ENCODE measurements at places on chromosomes 2 and 18.

DNA sequence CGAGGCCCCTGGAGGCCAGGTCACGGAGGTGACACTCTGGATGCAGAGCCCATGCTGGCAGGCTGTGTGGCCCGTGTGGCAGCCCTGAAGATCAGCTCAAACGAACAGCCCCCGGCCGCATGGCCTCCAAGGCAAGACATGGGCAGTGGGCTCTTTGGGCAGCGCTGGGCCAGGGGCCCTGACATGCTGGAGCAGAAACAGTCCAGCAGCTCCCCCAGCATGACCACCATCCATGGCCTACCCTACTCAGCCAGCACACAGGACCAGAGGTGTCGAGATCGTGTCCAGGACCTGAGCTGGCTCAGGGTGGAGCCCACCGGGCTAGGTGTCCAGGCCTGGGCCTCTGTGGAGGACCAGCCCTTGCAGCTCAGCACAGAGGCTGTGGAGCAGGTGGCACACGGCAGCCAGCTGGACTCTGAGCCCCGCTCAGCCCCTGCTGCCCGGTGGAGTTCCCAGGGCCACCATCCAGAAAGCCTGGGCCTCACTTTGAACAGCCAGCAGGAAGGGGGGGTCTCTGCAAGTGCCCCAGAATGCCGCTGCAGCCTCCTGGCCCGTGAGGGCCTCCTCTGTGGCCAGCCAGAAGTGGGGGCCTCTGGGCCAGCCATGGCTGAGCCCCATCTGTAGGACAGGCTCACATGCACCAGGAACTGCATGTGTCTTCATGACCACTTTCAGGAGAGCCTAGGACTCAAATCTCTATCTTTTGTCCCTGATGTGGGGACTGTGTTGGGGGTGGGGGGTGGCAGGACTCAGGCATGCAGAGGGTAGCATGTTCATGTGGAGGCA lies 8.9 kb downstream of the AMER3 start:
- no peak for DNase-seq

DNA sequence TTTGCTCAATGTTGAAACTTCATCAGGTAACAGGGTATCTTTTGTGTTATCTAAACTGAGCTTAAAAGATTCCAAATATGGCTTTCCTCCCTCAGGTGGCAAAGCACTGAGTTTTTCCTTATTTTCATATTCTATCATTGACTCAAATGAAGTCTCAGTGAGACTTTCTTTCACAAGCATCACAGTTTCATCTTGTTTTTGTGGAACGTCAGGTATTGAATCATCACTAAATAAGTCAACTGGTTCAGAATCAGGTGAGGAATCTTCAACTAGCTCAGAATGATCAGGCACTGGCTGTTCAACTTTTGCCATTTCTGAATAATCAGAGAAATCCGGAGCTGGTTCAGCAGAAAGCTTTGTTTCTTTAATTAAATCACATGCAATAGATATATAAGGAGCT lies 24.6 kb downstream of the RTN4 start:
- no peak for DNase-seq

- peak; percentile 53 for DNase-seq
Observed at GRCh38 chr2:142037744-142038143, 93.1 kb downstream of the LRP1B start.

GRCh38 chr2:144460727-144461307 lies 59.1 kb downstream of the ZEB2 start:
- no peak for DNase-seq

GRCh38 chr18:31309115-31309514 lies 8.8 kb upstream of the DSG1 start:
- DNase-seq: no peak

- no peak for DNase-seq
Observed at GRCh38 chr2:135162377-135162776, 110.3 kb downstream of the RAB3GAP1 start.

Measured in mesendoderm (in vitro differentiated cells).